Hepatocyte (in vitro differentiated cells): ENCODE measurements at places on chromosomes 11 and 22.

GRCh38 chr11:17786824-17787525 lies 52.4 kb downstream of the KCNC1 start:
- DNase-seq: no peak

DNA sequence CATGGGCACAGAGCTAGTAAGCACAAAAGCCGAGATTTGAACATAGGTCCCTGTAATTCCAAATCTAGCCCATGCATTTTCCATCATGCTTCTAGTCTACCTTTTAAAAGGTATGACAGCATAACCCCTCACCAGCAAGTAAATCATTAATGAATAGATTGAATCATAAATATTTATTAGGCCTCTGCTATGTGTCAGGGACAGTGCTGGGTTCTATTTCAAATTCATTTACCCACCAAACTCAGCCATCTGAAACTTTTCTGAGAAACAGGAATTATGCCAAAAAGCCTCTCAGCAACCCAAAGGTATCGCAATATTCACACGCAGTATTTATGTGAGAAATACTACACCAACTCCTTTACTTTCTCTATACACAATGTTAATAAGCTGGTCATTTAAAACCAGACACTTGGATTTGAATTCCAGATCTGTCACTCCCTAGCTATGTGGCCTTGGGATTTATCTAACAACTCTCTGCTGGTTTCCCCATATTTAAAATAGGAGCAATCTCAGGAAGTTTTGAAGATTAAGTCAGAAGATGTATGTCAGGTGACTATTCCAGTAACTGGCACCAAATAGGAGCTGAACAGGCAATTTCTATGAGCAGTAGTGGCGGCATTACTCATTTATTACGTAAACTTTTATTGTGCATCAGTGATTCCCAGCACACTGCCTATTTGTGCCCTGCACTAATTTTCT lies 191.4 kb downstream of the TENM4 start:
- no peak for DNase-seq

DNA sequence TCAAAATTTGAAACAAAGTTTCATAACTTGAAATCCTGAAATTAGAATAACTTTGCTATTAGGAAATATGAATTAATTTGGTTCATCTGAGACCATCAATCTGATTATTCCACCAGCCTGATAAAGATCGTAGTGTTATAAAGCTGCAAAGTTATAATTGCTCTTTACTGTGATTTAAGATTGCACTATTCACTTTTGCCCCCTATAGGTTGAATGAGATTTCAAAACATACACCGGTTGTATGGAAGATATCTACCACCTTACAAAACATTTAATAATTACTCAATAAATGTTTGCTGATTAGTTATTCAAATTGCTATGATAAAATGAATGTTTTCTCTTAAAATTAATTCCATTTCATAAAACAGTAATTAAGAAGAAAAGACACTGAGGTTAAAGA lies 26.1 kb downstream of the APIP start:
- no peak for DNase-seq

DNA sequence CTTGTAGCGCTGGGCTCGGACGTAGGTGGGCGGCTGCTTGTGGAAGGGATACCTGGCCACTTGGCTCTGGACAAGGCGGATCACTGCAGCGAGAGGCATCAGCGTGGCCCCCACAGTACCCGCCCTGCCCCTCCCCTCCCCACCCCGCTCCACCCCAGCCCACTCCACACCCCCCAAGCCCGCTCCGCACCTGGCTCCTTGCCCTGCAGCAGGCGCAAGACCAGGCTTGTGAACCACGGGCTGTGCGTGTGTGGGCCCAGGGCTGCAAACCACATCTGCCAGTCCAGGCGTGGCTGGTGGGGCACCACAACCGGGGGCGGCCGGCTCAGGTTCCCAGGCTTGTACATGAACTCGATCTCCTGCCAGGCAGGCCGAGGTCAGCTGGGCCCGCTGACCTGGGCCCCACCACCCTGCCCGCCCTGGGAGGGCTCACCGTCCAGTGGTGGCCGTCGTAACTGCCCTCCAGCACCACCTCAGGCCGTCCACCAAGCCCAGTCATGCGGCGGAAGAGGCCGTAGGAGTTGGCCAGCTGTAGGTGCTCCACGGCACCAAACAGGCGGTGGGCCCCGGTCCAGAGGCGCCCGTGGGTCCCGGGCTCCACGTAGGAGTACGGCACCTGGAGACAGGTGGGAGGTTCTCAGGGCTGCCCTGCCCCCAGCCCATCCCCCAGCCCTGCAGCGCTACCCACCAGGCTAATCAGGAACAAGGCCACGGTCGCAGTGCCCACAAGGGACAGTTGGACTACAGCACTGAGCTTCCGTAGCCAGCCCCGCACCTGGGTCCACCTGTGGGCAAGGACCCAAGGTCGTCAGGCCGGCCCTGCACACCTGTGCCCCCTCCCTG lies 2.9 kb downstream of the LMF2 start:
- peak; percentile 9 for DNase-seq

DNA sequence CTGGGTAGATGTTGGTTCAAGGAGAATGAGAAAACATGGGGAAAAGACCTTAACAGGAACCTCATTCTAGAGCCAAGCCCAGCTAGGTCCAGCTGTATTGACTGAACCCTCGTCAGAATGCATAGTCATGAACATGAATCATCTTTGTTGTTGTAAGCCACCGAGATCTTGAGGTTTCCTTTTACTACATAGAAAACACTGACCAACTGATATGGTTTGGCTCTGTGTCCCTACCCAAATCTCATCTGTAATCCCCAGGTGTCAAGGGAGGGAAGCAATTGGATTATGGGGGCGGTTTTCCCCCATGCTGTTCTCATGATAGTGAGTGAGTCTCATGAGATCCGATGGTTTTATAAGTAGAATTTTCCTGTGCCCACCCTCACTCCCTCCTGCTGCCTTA lies 19.4 kb upstream of the PHOX2A start:
- no peak for DNase-seq

GRCh38 chr22:46612904-46613605 lies 7.1 kb upstream of the GRAMD4 start:
- DNase-seq: no peak

GRCh38 chr22:34067031-34067430 lies 146.8 kb upstream of the LARGE1 start:
- no peak for DNase-seq

GRCh38 chr11:62081378-62082291 lies 42.2 kb upstream of the INCENP start:
- DNase-seq: peak; percentile 84

DNA sequence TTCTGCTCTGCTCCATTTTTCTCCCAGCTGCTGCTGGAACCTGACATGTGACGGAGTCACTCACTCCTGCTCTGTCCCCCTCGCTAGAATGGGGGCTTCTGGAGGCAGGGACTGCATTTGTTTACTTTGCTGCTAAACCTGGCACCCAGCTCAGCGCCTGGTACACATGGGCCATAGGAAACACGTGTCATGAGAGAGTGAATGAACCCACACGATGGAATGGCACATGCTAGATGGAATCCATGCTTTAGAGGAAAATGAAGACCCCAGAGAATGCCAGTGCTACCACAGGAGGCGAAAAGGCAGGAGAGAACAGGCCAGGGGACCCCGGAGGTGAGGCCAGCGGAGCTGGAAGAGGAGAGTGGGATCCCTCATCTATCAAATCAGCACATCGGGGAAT lies 160.9 kb downstream of the MPPED1 start:
- no peak for DNase-seq

DNA sequence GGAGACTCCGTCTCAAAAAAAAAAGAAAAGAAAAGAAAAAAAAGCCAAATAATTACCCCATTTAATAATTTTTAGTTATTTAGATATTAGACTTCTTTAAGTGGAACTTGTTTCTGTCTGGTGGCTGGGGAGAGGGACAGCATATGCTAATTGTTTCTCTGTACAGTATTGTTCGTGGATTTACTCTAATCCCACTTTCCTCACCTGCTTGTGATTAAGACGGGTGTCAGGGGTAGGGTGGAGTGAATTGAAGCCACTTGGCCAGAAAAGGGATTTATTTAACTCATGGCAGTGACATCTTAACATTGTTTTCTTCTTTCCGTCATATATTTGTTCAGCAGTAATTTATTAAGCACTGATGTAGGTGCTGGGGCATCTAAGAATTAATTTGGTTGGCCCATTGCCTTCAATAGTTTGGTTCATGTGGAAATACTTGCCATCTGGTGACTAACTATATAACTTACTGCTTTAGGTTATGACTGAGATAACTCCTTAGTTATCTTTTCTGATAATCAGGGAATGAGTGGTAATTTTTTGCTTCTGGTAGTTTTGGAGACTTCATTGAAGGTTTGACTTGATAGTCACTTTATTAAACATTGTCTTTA lies 4.6 kb downstream of the TNRC6B start:
- no peak for DNase-seq

DNA sequence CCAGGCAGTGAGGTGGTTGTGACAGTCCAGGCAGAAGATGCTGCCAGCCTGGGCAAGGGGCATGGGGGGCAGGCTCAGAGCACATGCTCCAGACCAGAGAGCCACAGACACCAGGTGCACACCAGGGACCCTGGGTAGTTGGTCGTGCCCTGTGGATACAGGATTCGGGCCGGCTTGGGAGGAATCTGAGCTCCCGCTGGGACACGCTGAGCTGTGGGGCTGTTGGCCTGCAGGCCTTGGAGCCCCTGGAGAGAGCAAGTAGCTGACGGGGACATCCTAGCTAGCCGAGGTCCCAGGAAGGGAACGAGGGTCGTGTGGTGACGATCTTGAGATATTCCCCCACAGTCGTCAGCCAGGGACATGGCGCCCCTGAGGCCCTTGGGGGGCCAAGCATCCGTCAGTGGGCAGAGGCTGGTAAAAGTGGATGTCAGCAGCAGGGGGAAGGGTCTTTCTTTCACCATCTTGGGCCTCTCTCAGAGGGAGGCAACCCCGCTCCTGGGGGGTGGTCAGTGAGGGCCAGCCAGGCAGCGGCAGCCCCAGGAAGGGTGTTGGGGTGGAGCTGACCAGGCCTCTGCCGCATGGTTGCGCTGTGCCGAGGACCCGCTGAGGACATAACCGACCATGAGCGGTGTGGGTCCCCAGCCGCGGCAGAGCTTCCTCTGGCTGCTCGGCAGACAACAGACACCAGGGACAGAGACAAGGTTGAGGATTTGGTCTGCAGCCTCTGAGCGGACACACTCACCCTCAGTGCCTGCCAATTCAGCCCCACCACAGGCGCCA lies 44.0 kb downstream of the CDKN1C start:
- DNase-seq: no peak

DNA sequence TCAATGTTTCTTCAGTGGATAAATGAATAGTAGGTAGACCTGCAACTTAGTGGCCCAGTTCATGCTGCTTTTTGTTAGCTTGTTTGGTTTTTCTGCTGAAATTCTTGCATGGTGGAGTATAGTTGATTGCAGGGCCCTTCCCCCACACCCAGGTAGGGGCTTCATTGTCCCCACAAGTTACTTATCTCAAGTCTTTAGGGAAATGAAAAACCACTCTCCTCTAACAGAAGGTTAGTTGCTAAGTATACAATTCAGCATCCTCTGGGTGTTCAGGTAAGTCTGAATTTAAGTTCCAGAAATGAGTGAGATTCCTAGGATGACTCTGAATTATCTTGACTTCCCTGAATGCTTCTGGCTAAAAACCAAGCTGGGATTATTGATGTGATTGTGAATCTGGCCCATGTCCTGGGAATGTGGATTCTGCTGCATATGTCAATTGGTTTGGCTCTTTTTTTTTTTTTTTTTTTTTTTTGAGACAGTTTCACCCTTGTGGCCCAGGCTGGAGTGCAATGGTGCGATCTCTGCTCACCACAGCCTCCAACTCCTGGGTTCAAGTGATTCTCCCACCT lies 40.3 kb downstream of the BCL2L13 start:
- no peak for DNase-seq

- no peak for DNase-seq
Observed at GRCh38 chr22:27571463-27572277, 229.9 kb downstream of the MN1 start.

- DNase-seq: no peak
Observed at GRCh38 chr11:27526535-27526934, 20.0 kb upstream of the LIN7C start.

DNA sequence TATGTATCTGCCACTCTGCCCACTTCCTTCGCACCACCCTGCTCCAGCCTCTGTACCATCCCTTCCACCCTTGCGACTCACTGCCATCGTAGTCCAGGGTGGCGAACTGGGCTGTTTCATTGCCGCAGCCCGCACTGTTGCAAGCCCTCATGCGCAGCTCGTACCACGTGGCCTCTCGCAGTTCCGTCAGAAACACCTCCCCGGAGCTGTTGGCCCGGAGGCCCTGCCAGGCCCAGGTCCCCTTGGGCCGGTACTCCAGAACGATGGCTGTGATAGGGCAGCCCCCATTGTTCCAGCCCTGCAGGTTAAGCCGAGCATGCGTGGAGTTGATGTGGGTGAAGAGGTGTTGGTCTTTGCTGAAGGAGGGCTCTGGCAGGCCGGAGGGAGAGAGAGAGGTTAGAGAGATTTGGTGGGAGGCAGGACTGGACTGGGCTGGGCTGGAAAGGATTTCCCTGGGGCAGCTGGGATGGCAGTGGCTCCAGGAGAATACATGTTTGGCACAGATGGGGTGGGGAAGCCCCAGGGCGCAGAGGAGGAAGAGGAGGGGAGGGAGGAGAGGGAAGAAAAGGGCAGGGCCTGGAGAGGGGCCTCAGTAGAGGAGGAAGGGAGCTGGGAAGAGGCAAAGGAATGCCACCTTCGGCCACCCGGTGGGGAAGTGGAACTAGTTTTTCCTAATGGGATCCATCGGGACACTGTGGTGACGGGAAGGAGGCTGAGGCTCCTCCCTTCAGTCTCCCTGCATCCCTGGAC lies 109.6 kb downstream of the CEP164 start:
- DNase-seq: no peak

DNA sequence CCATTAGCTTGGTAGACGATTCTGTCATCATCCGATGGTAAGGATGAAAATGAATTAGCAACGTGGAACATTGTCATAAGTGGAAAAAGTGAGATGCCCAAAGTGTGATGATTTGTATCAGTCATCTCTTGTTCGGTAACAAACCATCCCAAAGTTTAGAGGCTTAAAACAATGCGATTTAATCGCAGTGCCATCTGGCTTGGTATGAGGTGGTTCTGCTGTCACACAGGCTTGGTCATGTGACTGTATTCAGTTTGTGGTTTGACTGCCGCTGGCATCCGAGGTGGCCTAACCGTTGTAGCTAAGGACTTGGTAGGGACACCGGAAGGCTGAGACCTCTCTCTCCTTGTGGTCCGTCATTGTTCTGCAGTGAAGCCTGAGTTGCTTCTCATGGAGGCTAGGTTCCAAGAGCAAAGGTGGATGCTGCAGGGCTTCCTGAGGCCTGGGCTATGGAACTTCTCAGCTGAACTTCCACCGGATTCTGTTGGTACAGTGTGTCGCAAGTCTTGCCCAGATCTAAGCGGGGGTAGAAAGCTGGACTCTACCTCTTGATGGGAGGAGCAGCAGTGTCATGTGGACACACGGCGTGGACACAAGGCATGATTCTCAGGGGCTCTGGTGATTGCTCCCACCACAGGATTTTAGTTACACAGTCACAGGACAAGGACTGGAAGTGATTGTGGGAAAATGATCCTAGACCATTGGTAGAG lies 36.3 kb downstream of the BCR start:
- DNase-seq: no peak

- DNase-seq: no peak
Observed at GRCh38 chr11:35584321-35584720, 33.9 kb upstream of the FJX1 start.

GRCh38 chr11:131418189-131418588 lies 47.8 kb downstream of the NTM start:
- no peak for DNase-seq
